Panc1 (cell line): ENCODE measurements at places on chromosomes 3 and 15.

DNA sequence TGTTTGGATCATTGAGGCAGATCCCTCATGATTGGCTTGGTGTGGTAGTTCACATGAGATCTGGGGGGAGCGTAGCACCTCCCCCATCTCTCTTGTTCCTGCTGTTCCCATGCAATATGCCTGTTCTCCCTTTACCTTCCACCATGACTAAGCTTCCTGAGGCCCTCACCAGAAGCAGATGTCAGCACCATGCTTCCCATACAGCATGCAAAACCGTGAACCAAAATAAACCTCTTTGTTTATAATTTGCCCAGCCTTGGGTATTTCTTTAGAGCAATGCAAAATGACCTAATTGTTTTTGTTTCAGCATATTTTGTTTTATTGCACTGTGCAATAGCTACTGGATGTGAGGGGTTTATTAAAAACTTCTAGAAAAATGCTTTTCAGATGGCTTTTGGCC, 56.6 kb upstream of the CHST2 start:
- no peak for DNase-seq

DNA sequence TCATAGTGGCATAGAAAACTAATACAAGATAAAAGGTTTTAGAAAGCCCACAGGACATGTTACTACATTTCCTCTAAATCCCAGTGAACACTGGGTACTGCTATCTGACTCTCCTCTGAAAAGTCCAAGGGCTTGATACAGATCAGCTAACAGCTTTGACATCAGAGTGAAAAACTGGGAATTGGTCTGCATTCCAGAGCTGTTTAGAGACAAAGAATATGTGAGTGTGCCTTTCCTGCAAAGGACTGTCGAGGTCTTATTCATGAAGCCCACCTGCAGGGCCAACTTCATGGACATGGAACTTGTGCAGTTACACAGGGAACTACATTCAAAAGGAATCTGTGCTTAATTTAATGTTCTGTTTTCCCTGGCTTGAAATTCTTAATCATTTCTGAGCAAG, 5.2 kb upstream of the TMCO5A start:
- no peak for DNase-seq

GRCh38 chr3:43838877-43839276, 148.1 kb downstream of the ABHD5 start:
- no peak for DNase-seq

DNA sequence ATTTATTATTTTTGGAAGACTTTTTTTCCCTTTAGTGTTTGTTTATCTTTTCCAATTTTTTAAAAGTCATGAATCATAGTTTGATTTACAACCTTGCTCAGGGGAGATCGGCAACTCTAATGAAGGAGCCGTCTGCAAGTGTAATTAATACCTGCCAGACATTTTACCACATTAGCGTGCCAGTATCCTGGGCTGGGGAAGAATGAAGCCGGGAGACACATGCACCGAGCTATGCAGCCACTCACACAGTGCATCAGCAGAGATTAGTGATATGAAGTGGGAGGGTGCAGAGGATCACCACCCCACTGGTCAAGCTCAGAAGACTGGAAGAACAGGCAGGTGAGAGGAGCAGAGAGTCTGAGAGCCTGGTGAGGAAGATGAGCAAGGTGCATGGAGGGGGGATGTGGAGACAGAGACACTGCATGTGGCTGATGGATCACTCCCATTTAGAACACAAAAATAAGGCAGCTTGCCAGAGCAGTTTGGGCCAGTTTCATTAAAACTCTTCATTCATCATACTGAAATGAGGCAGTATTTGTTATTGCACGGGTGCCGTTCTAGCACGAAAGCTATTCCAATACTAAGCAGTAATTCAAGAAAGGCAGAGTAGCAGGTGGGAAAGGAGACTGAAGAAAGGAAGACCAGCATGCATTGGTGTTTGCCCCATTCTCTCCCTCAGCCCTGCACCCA, 821.6 kb downstream of the TUSC7 start:
- no peak for DNase-seq

GRCh38 chr3:104846270-104846669, 520.4 kb upstream of the ALCAM start:
- DNase-seq, result no peak
